ENCODE measurements at places on chromosomes 4 and X.
A peak's percentile ranks its signal among the peaks of the same experiment; 100 is the strongest.

DNA sequence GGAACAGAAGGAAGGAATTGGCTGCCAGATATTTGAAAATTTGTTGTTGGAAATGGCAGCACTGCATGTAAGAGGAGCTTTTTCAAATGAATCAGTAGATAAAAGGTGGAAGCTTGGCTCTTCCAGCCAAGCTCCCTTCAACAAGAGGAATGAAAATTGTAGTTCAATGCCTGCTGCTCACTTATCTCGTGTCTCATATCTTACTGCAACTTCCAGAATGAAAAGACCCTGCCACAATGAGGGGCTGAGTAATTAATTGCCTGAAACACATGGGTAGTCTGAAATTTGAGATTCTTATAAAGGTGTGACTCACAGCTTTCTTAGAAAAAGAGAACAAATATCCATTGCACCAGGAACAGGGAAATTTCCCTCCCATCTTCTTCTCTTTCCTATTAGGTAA is 53.0 kb downstream of the HAND2 start:
- DNase-seq: no peak

GRCh38 chr4:105520819-105521790 is 31.3 kb upstream of the ARHGEF38 start:
- peak; percentile 60 for DNase-seq

GRCh38 chrX:153875391-153876111 is 10.4 kb downstream of the L1CAM start:
- peak; percentile 62 for DNase-seq

DNA sequence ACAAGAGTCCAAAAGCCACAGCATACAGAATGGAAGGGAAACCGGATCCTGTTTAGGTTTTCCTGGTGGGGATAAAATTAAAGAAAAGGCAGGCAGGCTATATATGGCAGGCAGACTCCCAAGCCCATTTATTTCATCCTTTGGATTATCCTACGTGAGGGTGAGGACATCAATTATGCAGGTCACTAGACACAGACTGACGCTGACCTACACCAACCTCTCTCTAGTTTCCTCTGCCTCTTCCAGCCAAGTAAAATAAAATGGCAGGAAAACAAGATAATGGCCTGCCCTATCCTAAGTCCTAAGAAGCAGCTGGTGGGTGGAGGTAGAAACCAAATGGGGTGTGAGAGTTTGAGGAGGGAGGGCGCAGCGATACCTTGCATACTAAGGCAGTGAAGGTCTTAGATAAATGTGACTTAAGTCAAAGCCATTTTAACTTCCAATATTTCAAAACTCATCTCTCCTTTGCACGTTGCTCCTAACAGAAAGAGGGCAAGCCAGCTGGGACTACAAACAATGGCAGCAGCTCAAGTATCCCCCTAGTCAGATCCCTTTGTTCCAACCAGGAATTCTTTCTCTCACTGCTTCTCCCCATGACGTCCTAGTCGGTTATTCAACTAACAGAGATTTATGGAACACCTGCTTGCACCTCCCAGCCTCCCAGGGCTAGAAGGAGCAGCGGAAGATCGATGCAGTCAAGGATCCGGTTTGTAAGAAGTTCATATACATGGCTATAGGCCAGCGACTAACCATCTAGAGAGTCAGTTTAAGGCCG is 72.8 kb downstream of the IRF2 start:
- DNase-seq: no peak

DNA sequence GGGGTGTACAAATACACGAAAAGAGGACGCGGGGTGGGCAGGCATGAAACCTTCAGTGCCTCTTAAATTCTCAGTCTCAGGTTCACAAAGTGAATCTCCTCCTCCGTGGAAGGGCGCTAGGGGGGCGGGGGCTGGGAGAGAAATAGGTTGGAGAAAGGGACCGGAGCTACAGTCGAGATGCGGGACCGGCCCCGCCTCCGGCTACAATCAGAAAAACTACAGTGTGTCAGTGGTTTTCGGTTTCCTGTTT is 3.4 kb downstream of the MAML3 start:
- no peak for DNase-seq

- DNase-seq: no peak
Measured at GRCh38 chr4:147740176-147740575, 8.3 kb downstream of the ARHGAP10 start.

DNA sequence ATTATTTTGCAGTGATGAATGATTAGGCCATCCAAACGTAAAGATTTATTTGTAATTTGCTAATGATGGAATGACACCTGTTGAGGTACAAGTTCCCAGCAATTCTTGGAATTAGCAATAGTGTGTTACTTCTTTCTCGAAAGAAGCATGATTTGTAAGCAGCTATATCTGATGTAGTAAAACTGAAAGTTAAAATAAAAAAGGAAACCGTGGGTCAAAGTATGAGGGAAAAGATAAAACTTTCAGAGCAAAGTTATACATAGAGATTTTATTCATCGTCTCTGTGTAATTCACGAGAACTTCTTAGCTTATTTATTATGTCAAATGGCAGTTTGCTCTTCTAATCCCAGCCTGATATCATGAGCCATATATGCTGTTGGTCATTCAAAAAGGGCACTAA is 59.0 kb downstream of the NFKB1 start:
- DNase-seq: peak; percentile 77

DNA sequence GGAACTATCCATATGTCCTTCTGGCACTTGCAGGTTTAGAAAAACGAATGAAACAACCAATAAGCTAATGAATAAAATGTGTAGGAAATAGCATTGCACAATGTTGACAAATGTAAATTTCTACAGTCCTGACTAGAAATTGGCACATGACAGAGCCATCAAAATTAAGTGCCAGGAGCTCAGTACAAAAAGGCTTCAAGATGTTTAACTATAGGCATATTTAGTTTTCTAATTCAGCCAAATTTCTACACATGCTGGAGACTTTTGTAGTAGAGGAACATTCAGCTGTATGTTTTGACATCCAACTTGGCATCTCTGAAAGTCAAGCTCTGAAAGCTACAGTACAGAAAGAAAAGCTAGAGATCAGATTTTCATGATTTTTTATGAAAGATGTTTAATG is 1999.4 kb upstream of the AGA start:
- no peak for DNase-seq

DNA sequence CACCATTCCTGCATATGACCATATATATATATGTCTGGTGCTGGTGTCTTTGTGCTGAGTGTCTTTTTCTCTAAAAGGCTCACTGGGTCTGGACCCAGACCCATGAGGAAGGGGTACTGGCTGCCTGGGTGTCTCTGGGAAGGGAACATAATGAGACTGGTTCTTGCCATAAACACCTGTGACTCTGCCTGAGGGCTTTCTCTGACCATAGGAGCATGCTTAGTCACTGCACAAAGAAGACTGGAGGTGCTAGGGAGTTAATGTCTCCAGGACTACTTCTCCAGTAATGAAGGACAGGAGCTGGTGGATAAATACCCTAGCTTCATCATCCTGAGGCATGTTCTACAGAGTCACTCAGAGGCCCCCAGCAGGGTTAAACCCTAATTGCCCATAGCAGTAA is 47.1 kb upstream of the CASK start:
- no peak for DNase-seq

DNA sequence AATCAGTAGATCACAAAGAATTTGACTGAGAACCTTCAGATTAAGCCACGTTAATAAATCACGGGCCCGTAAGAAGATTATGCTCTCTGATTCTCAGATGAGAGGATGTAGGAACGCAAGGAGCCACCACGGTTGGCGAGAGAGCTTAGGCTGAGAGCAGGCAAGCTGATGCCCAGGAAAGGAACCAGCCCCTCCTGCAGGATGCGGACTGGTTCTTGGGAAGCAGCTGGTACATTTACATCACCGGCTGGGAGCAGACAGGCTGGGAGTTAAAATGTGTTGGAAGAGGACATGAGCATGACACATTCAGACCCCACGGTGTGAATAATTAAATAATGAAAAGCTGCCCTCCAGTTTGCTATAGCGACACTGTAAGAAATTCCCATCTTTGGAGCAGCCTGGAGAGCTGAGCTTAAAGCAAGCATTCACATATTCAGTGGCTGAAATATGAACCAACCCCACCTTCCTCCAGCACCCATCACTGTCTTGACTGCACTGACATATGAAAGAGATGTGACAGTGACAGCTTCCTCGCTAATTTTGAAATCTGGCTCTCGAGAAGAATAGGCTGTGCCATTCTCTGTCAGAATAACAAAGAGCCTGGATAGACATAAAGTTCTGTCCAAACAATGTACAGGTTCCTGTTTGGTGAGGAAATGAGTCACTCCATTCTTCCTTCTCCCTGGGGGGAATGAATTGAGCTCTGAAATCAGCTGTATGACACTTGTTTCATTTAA is 33.1 kb downstream of the LNX1 start:
- DNase-seq: peak; percentile 63

DNA sequence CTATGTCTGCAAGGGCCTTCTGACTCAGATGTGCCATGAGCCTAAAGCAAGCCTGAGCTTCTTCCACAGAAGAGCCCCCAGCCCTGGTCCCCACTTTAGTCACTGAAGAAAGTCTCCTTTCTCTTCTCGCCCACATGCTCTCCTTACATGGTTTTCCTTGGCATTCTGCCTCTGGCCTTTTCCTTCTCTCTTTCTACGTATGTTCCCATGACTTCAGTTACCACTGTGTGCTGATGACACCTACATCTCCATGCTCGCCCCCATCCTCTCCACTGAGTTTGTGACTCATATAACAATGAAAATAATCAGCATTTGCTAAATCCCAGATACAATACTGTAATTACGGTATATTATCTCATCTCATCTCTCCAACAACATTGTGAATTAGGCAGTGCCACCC is 149.3 kb downstream of the AMMECR1 start:
- peak; percentile 42 for DNase-seq

DNA sequence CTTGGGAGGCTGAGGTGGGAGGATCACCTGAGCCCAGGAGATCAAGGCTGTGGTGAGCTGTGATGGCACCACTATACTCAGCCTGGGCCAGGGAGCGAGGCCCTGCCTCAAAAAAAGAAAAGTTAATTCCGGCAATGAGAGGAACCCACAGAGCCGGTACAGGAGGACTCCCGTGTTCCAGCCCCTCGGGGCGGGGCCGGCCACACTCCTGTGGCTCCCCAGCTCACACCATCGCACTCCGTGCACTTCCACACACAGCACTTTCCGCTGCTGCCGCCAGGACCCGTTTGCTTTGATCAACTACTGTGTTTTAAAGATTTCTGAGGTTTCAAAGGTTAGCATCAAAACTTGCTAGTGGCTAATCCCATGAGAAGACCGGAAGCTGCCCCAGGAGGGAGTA is 171.7 kb downstream of the AFAP1 start:
- DNase-seq: no peak

- peak; percentile 27 for DNase-seq
Measured at GRCh38 chrX:154457491-154458115, 478 bp upstream of the PLXNA3 start.

GRCh38 chrX:121365572-121366161 is 318.3 kb downstream of the GLUD2 start:
- DNase-seq: no peak

GRCh38 chr4:79147251-79147650 is 178.6 kb downstream of the NAA11 start:
- no peak for DNase-seq

GRCh38 chr4:26325191-26325590 is 4.4 kb downstream of the RBPJ start:
- DNase-seq: peak; percentile 67

DNA sequence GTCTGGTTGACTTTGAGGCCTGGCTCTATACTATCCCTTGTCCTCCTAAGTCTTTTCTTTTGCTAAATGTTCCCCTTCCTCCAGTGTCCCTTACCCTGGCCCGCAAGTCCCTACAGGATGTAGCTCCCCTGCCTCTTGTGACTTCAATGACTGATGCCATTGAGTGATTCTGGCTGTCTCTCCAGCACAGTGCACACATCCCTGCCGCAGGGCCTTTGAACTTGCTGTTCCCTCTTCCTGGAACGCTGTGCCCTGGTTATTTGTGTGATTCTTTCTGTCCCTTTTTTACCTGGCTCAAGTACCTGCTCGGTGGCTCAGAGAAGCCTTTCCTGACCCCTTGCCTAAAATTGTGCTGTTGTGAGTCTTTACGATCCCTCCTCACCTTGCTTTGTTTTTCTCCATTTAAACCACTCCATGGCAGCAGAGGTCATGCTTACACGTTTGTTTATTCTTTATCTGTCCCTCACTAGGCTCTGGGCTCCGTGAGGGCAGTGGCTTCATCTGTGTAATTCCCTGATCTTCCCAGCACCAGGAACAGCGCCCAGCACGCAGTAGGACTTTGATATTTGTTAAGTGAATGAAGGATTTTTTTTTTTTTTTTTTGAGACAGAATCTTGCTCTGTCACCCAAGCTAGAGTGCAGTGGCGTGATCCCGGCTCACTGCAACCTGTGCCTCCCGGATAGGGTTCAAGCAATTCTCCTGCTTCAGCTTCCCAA is 17.6 kb downstream of the MSX1 start:
- no peak for DNase-seq

GRCh38 chrX:147675819-147676218 is 235.9 kb upstream of the FMR1 start:
- DNase-seq: no peak

- no peak for DNase-seq
Measured at GRCh38 chr4:149735796-149736195, 79.8 kb downstream of the IQCM start.

- DNase-seq: no peak
Measured at GRCh38 chrX:2192584-2193272, 308.0 kb downstream of the DHRSX start.

GRCh38 chr4:23368081-23368697 is 521.7 kb downstream of the PPARGC1A start:
- no peak for DNase-seq

GRCh38 chr4:83149865-83150652 is 35.5 kb upstream of the PLAC8 start:
- peak; percentile 52 for DNase-seq

DNA sequence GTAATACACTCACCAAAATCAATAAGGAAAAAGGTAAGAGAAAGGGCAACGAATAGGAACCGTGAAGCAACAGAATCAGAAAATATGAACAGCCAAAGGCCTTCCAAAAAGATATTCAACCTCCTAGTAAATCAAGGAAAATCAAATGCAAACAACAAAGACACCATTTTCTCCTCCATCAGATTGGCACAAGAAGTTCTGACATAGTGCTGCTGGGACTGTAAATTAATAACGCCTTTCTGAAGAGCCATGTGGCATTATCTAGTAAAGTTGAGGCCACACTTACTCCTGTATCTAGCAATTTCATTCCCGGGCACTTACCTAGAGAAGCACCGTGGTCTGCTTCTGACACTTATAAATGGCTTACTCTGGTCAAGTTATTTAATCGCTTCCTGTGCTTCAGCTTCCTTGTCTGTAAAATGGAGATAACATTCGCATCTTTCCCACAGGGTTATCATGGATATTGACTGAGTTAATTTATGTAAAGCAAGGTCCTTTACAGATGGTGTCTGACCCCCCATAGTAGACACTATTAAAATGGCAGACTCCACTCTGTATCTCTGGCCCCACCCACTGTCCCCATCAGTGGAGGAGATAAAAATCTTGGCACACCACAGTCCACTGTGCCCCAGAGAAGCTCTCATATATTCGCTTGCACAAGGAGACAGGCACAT is 20.5 kb upstream of the ENPP6 start:
- DNase-seq: no peak

DNA sequence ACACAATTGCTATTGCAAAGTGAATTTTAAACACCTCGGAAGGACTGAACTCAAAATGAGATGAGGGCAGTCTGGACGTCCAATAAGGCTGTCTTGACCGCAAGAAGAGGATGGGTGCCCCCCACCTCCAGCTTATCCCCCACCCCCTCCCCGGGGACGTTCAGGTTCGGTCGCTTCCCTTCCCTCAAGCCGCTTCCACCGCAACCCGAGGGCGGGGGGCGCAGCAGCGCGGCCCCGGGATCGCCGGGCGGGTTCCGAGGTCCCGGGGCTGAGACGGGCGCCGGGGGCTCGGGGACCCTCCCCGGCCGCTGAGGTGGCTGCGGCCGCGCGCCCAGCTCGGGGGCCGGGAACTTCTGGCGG is 480 bp downstream of the USP46 start:
- no peak for DNase-seq

- DNase-seq: no peak
Measured at GRCh38 chrX:34805951-34806350, 136.6 kb upstream of the FAM47B start.

Data from suppressor macrophage treated with lipopolysaccharide for 1 hour (primary cell).